ENCODE measurements at places on chromosomes 7 and 10.

DNA sequence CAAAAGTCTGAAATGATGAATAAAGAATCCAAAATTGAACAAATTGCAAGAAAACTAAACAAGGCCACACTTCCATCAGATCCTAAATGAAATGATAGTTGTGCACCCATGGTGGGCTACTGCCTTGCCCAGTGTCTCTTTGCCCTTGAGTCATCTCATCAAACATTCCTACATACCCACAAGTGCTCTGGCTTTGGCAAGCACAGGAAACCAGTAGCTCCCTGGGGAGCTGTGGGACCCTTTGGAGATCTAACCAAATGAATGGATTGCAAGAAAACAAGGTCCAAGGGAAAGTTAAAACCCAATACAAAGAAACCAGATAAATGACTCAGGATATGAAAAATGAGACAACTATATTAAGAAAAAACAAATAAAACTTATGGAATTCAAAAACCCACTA, 129.8 kb upstream of the TMEM229A start:
- DNase-seq: no peak

DNA sequence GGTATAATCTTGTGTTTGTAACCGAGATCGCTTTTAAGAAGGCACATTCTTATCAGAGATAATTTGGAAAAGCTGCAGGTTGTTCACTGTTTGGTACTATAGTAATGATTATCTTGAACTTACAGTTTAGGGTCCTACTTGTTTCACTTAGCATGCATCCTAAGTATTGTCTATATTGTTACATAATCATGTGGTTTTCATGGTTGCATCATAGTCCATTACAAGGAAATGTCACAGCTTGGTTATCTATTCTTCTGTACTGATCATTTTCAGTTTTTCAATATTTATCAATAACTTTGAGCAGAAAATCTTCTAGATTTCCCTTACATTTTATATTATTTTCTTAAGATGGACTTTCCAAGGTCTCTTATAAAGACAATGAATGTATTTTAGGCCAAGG, 116.3 kb downstream of the PLPP4 start:
- peak; percentile 54 for DNase-seq

GRCh38 chr10:95821720-95822119, 65.8 kb downstream of the ENTPD1 start:
- peak; percentile 51 for DNase-seq

DNA sequence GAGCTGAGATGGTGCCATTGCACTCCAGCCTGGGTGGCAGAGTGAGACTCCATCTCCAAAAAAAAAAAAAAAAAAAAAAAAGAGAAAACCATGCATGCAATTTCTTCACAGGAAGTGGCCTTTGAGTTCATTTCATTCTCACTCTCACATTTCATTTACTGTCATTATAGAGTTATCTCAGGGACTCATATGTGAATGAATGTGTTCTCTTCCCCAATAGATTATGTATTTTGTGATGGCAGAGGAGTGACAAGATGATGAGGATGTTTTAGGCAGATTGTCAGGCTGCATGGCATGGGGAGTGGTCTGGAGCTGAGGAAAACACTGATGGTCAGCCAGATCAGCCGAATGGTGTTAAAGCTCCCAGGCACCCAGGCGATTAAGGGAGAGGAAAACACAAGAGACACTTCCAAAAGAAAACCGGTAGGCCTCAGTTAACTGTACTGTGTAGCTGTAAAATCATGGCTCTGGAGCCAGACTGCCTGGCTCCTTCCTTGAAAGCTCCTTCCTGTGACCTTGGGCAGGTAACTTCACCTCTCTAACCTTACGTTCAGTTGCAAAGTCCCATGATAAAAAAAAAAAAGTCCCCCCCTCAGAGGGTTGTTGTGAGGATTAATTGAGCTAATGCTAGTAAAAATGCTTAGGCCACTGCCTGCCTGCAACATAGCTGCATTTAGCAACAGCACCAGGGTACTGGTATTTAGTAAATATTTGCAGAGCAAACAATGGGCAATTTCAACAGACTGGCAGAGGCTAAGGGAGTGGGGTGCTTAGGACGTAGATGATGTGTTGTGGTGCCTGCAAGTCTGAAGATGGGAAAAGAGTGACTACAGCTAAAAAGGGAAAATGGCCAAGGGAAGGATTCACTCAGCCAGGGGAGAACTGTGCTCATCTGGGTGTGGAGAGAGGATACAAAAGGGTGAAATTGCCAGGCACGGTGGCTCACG, 6.9 kb downstream of the FRAT2 start:
- peak; percentile 61 for DNase-seq

DNA sequence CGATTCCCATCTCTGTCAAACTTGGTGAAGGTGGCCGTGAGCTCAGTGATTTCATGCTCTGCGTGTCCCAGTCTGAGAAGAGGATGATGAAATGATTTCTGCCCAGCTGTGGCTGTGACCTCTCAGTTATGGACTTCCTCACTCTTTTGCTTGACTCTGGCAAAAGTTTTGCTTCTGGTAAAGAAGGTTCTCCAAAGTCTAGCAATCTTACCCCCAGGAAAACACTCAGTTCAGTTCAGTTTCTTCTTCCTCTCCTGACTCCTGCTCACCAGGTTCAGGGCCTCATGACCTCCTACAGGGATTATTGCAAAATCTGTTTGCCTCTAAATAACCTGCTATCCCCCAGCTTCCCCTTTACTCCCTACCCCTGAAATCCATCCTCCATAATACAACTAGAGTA, 4.9 kb upstream of the BLOC1S2 start:
- peak; percentile 16 for DNase-seq

DNA sequence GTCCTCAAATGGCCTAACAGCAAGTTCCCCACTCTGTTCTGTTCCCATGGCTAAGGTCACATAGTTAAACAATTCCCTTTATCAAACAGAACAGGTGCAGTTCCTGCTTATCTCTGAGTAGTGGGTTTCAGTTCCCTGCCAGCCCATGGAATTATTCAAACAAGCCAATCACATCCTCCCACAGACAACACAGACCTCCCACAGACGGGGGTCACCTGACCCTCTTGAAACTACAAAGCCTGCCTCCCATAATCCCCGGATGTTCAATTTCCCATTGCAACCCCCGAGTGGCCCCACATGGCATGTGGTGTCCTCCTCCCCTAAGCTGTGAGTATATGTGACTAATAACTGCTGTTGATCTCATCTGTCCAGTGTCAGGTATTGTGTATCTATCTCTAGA, 64.1 kb downstream of the TMEM168 start:
- DNase-seq: no peak

Data from hematopoietic multipotent progenitor cell treated with erythropoietin and hydrocortisone succinate and interleukin-3 and kit ligand, for 4 days (in vitro differentiated cells).